ENCODE measurements at places on chromosomes 4 and X.

DNA sequence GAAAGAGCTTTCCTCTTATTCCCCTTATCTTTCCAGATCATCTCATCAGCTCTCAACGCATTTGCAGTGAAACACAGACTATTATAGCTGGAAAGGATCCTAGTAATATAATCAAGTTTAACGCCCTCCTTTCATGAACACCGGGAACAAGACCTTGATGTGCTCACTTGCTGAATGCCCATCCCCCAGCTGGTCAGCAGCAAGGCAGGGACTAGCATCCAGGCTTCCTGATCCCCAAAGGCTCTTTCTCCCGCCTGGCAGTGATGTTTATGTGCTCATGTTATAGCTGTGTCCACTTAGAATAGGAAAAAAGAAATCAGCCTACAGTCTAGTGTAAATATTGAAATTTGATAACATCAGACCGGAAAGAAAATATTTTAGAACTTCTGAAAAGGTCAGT is 24.6 kb downstream of the GPC4 start:
- DNase-seq, result no peak

GRCh38 chr4:14272206-14272605 is 644.7 kb upstream of the BOD1L1 start:
- no peak for DNase-seq

DNA sequence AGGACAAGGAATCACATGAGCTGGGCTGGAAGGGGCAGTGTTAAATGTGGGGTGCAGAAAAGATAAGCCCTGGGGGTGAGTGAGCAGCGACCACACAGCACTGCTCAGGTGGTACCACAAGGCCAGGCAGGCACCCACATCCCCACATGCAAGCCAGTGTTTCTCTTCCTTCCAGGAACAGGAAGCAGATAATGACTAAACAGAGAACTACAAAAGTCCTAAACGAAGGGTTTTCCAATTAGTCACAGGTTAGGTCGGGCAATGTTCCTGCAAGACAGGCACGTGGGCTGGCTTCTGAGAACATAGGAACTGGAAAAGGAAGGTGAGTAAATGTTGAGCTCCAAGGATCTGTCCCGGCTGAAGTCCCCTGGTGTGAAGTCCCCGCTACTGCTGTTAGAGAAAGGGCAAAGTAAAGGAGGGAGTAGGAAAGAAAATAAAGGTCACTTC is 19.5 kb downstream of the RELL1 start:
- no peak for DNase-seq

DNA sequence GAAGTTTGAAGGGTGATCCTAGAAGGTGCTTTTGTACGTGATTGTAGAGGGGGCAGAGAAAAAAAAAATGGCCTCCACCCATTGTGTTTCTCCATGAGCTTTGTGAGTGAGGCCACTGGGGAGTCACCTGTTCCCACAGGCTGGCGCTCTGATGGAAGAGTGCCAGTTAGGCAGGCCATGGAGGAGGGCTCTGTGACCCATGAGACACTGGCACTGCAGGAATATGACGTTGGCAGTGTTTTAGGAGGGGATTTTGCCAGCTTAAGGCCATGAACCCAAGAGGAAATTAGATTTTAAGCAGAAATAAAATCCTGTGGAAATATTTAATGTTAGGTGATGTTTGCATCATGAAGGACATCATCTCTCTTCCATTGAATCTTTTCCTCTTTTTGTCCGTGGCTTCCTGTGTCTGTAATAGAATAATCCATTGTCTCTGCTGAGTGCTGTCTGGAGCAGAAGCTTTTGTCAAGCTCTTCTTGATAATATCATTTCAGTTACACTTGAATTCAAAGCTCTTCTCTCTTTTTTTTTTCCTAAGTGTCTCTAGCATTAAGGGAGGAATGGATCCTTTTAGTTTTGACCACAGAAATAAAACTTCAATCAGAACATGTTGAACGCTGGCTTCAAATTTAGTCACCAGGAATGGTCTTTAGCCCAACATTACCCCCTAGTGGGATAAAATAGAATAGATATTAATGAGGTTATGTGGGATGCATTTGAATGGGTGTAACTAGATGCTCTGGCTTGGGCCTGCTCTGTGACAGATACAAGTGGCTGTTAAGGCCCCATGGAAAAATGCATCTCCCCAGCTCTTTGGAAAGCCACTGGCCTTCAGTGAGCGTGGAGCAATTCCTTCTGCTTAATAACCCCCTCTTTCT is 41.0 kb upstream of the UCP1 start:
- no peak for DNase-seq

- DNase-seq, result no peak
These were observed 15.7 kb downstream of the AASDH start for GRCh38 chr4:56371426-56372220.

DNA sequence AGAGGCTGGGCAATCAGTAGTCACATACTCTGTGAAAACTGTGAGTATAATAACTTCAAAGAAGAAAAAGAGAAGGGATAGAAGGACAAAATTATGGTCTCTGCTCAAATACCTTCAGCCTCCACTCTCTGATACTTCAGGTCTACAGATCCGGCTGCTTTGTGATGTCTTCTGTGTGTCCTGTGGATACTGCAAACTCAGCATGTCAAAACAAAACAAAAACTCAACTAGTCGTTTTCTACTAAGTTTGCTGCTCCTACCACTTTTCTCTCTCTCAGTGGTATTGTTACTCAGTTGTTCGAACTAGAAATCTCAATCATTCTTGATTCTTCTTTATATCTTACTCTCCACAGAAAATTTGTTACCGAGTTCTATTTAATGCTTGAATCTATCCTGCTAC is 202.4 kb upstream of the ANK2 start:
- DNase-seq, result no peak

DNA sequence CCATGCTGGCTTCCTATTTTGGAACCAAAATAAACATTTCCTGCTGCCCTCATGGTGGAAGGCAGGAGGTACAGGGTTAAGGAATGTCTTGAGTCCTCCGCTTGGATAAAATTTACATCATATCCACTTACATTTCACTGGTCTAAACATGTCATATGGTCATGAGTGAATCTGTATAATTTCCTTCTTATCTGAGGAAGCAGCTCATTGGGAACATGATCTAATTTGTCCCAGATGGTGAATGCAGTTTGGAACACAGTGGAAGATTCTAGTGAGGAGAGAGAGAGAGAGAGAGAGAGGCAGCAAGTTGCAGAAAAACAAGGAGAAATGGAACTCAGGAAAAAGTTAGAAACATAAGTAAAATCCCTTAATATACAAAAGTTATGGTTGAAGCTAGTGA is 46.8 kb downstream of the MXRA5 start:
- DNase-seq, result no peak

DNA sequence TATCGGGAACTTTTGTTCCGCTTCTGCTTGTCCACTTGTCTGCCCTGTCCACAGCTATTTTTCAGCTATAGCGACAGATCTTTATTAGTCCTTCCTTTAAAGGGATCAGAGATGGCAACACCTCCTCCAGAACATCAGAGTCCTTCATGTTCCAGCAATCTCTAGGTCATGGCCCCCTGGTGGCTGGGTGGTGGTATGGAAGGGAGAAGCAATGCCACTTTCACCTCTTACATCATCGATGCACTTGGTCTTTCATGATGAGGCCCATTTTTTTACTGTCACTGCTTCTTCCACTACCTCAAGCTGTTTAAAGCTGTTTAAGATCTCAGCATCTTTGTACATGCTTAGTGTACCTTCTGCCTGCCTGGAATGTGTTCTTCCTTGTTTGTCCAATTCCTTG is 106.7 kb downstream of the ARHGAP6 start:
- peak; percentile 25 for DNase-seq

Measured in stimulated activated CD4-positive, alpha-beta T cell treated with anti-CD3 and anti-CD28 coated beads, Interleukin-1b, Interleukin-23, amount 100 ng/mL, for 1 hour (primary cell).